ENCODE measurements at places on chromosomes 7 and 10.

DNA sequence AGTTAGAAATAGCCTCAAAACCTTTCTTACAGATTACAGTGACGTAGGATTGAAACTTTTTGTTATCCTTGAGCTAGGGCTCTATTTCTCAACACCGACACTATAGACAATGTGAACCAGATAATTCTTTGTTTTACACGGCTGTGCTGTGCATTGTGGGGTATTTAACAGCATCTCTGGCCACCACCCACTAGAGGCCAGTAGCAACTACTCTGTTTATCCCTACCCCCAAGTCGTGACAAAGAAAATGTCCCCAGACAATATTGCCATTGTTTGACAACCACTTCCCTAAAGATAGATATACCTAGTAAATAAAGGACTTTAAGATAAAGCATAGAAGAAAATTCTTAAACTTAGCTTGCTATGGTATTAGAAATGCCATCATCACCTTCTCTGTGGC, 359.6 kb downstream of the ARL4A start:
- DNase-seq, result no peak

DNA sequence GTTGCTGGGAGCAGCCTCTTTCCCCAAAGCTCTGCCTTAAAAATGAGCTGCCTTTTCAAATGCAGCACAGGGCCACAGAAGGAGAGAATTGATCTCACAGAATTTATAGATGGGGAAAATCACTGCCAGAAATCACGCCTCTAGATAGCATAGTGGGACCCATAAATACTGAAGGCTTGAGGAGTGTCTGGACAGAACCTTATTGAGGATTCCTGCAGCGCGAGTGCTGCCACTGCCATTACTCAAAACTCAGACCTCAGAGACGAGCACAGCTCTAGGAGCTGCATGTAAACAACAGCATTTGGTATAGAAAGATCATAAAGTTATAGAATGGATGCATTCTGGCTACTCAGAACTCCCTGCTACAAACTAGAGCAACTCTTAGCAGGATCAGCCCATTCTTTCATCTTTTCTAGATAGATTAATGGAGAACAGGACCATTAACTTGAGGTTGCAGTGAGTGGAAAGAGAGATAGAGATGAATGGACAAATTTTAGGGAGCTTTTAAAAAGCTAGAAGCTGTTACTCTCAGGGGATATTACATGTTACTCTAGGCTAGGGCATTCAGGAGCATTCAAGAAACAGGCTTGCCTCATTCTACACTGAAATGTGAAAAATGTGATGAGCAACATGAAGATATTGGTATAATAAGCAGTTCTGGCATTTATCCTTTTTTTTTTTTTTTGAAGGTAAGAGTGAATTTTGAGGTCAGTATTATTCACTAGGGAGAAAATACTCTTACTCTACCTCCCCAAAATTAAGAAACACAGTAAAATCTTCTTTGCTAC, 267.2 kb upstream of the SLC26A5 start:
- no peak for DNase-seq

GRCh38 chr7:146773506-146773905, 656.9 kb downstream of the CNTNAP2 start:
- DNase-seq, result no peak

- DNase-seq, result no peak
These were observed 353.7 kb upstream of the NFE2L3 start for GRCh38 chr7:25798344-25798743.

GRCh38 chr7:100191775-100192174, 14.1 kb downstream of the STAG3 start:
- DNase-seq, result peak; percentile 41

- DNase-seq, result no peak
These were observed 110.2 kb downstream of the XRCC2 start for GRCh38 chr7:152565731-152566130.

DNA sequence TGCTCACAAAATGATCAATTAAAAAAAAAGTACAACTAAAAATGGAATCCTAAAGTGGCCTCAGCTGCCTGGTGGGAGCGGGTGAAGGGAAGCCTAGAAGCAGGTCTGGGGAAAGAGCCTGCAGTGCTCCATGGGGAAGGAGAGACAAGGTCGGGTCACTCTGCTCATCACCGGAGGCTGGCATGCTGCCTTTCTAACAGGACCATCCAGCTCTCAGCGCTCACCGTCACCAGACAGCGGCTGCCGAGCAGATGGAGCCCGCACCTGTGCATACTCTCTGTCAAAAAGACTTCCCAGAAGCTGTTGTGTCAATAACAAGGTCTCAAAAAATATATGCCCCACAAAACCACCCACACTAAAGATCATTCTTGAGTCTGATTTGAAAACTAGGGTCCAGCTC, 112.8 kb downstream of the BAMBI start:
- no peak for DNase-seq

DNA sequence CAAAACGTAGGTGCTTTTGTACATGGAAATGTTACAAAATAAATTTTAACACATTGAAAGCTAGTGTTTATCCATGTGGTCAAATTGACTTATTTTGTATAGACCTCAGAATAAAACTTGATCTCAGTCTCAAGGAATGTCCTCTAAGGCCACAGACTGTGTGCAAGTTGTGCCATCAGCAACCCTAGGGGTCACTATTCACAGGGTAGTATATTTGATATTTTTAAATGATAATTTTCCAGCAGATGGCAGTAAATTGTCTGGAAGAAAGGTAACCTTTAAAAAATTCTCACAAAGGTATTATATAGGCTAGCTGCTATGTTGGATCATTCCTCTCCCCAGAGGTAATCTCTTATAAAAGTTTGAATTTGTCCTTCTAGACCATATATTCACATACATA, 12.9 kb upstream of the SNX10 start:
- DNase-seq, result no peak

DNA sequence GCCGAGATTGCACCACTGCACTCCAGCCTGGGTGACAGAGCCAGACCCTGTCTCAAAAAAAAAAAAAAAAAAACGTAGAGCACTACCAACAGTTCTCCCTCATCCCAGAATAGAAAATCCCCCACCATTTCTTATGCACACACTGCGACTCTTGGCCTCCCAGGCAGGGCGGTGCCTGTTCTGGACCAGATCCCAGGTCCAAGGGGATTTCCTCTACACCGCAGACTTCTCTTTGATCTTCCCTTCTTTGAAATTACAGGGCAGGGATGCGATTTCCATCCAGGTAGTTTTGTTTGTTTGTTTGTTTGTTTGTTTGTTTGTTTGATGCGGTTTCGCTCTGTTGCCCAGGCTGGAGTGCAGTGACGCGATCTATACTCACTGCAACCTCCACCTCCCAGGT, 91.8 kb downstream of the SEPTIN14 start:
- no peak for DNase-seq

DNA sequence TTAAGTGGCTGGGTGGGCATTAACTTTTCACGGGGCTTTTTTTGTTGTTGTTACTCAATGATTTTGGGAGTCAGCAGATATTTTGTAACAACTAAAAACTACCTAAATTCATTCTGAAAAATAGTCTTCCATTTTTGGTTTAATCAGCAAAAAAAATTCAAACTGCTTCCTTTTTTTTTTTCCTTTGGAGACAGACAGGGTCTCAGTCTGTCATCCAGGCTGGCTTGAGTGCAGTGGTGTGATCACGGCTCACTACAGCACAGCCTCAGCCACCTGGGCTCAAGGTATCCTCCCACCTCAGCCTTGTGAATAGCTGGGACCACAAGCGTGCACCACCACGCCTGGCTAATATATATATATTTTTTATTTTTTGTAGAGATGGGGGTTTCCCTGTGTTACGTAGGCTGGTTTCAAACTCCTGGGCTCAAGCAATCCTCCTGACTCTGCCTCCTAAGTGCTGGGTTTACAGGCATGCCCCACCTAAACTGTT, 36.5 kb downstream of the SKIDA1 start:
- DNase-seq, result no peak

GRCh38 chr10:22669163-22669711, 45.1 kb downstream of the PIP4K2A start:
- no peak for DNase-seq

- no peak for DNase-seq
These were observed 365.6 kb upstream of the MGMT start for GRCh38 chr10:129101232-129101980.

DNA sequence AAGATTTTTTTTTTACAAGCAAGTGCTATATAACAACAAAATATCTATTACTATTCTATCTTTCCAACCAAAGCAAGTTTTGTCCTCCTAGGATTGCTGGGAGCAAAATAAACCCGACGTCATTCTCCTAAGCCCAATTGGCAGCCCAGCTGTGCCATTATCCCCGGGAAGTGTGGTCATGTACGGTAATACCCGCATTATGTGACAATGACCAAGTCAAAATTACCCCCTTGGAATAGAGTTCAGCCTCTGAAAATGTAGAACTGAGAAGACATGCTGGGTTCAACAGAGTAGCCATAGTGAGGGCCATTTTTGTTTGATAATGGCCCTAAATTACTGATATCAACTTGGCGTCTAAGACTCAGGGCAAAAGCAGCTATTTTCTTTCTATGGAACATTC, 215.5 kb downstream of the LRRTM3 start:
- no peak for DNase-seq

DNA sequence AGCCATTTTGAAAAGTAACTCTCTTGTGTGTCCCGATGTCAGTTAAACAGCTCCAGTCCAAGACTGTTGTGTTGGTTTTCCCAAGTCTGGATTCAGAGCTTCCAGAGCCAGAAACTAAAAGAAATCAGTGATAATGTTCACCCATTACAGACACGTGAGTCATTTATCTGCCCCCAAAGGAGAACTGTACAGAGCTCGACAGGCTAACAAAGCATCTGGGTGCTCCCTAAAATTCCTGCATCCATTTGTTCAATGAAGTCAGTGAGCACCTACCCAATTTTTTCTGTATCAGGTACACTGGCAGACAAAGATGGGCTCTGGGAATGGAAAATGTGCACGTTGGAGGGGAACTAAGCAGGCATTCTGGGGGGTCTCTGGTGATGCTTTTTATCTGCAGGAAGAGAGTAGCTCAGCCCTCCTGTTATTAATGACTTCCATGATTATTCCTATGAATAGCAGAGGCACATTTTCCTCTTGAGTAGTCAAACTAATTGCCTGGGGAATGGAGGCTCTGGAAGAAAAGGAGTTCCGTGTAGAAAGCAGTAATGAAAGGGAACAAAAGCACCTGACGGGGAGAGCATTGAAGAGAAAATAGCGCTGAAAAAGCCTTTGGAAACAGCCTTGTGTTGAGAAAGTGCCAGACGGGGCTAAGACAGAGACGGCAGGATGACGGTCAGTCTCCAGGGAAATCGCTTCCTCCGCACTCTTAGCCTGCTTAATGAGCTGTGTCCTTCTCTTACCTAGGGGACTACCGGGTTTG, 75.3 kb downstream of the GAD2 start:
- DNase-seq, result no peak

- DNase-seq, result peak; percentile 51
These were observed 103.9 kb downstream of the PPP1R9A start for GRCh38 chr7:95011146-95011928.

DNA sequence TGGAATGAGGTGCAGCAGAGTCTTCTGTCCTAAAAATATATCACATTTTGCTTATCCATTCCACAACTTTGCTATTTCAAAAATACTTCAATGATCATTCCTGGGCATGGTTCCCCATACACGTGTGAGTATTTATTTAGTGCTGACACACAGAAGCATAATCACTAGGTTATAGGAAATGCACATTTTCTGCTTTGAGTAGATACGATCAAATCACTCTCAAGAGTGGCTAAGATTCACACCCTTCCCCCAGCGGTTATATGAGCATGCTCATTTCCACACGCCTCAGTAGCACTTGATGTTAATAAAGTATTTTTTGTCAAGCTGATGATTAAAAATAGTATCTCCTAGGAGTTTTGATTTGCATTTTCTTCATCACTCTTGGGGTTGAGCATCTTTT, 93.5 kb upstream of the LRRC4 start:
- no peak for DNase-seq

DNA sequence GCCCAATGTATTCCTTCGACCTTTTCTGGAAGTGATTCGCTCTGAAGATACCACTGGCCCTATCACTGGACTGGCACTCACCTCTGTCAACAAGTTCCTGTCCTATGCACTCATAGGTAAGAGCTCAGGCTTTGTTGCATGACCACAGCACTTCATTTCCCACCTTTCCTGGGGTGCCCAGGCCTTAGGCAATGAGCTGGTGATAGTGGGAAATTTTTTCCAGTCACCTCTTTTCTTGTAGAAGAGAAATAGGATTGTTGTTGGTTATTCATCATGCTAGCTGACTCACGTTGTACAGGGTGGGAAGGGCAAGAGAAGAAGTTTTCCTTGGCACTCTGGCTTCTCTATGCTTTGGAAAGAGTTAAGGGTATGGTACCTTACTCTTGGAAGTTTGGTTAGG, 51.4 kb upstream of the NFKB2 start:
- DNase-seq, result no peak

DNA sequence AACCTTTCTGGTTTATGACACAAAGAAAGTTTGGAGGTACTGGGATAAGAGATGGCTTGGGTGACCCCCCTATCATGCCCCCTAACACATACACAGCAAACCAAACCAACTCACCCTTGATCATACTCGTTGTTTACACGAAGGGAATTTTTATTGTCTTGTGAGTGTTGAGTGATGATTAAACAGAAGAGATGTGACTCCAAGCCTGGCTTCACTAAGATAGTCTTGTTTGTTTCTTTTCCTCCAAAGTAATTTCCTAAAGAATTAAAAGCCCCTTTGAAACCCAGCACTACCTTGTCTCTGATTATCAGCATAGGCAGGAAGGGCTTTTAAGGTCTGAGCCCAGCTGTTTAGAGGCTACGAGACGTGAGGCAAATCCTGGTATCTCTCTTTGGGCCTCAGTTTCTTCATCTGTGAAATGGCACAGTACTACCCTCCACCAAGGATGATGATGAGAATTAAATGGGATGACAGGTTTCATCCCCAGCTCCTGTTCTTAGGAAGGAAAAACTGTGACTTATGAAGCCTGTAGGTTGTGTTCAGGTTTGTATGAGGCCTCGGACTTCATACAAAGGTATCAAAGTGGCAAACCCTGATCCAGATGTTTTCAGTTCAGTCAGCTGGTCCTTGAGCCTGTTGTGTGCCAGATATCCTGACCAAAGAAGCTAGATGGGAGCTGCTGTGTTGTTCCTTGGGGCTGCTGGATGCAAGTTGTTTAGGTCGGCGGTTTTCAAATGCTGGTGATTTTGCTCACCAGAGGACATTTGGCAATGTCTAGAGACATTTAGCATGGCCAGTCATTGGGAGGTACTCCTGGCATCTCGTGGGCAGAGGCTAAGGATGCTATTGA, 51.8 kb downstream of the TCF7L2 start:
- DNase-seq, result no peak

- no peak for DNase-seq
These were observed 54.8 kb downstream of the CHN2 start for GRCh38 chr7:29249383-29249750.

DNA sequence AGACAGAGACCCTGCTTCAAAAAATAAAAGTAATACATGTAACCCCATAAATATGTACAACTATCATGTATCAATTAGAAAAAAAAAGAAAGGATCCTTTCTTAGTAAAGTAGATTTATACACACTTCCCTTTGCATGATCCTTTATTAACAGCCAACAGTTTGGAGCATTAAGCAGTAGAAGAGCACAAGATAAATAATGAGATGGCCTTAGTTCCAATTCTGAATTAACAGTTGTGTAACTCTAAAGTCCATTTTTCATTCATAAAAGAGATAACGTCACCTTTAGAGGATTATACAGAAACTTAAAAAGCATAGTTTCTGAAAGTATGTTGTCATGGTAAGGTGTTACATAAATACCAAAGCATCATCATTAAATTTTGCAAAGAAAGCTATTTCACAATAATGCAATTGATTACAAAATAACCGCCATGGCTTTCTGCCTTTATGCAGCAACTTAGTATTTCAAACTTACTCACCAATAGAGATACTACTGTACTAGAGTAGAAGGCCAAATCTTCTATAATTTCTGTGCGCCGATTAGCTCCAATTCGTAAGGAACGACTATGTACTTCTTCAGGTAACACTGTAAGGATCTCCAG, 40.3 kb downstream of the TNPO3 start:
- no peak for DNase-seq

- no peak for DNase-seq
These were observed 63.2 kb downstream of the MKI67 start for GRCh38 chr10:128062881-128063563.
